ENCODE measurements at places on chromosomes 4 and X.

DNA sequence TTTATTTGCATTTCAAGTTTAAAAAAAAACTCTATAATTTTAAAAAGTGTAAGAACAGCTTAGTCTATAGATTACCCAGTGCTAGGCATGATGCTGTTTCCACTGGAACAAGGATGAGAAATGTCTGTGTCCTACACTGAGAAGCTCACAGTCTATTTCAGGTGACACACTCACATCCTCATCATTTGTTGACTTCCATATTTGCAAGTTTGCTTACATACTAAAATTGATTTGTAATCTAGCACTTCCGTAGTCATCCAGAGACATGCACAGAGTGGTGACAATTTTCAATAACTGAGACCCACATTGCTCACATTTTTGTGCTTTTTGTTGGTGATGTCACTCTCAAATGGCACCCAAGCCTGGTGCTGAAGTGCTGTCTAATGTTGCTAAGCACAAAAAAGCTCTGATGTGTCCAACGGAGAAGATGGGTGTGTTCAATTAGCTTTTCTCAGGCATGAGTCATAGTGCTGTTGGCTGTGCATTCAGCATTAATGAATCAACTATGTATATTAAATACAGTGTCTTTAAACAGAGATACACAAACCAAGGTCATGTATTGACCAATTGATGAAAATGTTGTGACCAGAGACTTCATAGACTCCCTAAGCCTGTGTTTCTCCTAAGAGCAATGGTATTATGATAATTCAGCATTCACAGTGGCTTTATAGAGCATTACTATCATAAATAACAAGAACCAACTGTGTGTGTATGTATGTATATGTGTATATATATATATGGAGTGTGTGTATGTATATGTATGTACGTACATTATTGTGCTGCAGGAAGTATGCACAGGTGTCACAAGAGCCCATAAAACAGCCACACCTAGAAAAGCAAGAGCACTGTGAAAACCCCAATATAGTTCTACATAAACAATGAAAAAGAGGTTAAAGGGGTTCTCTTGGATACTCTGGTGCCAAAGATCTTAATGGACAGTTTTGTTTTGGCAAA lies 31.2 kb upstream of the VCX3B start:
- DNase-seq: no peak

DNA sequence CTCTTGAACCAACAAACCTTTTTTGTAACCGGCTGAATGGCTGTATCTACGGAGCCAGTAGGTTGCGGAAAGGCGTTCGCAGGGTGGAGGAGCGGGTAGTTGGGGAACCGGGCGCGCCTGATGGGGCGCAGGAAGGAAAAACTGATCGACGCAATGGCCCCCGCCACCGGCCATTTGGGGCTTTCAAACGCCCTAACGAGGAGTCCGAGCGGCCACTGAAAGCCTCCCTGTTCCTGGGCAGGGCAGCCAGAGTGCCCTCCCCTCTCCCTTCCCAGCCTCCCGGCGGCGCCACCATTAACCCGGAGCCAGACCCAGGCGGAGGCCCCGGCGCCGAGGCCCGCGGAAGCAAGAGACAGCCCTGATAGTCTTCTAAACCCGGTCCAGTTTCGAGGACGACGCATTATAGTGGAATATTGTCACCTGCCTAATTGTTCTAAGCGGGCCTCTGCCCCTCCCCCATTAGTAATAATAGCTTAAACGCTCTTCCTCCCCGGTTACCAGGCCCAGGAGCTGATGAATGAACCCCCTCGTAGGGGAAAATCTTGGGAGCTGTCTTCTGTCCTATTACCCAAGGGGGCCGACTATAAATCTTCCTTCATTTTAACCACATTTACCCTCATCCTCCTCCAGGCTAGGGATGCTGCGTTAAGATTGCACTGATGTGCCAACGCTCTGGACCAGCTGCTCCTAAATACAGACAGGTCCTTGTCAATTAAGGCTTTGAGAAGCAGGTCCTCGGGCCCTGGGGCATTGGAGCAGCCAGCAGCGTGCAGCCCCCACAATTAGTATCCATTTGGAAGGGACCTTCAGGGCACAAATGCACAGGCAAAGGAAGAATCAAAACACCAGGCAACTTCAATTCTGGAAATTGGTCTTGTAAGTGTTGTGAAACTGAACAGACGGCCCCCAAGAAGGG lies 61.6 kb upstream of the TMEM33 start:
- DNase-seq: no peak

DNA sequence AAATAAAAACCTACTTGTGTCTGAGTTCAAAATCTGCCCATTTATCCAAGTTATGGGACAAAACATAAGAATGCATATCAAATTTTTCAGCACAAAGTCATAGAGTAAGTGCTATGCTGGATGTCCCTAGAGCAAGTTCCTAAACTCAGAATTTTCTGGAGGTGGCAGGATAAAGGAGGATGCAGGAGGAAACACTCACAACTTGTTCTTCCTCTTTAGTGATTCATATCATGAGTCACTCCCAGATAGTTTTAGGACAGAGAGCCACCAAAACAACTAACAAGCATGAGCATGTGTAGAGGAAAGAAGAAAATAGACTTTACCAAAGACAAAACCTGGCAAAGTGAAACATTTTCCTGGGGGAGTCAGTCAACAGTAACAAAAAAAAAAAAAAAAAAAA lies 302.7 kb downstream of the KCTD8 start:
- DNase-seq: peak; percentile 28

- peak; percentile 10 for DNase-seq
Observed at GRCh38 chr4:137375111-137375850, 157.0 kb downstream of the PCDH18 start.

DNA sequence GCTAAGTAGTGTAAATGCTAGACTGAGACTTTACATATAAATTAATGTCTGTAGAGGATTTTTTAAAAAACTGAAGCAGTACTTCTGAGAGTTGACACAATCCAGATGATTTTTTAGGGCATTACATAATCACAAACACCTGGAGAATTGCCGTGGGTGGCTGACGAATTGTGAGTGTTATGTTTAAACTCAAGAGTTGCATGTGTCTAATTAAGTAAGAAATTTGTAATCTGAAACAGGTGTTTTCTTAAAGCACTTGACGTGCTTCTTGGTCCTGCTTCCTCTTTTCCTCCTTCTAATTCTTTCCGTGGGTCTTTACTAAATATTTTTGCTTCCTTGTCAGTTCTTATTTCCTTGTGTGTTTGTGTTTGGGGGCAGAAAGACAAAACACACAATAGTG lies 27.8 kb downstream of the PIR start:
- peak; percentile 43 for DNase-seq

GRCh38 chr4:101135371-101136010 lies 211.8 kb downstream of the PPP3CA start:
- no peak for DNase-seq

- no peak for DNase-seq
Observed at GRCh38 chr4:55386073-55386472, 9.7 kb upstream of the TMEM165 start.

- no peak for DNase-seq
Observed at GRCh38 chr4:15118292-15118691, 116.0 kb downstream of the CPEB2 start.

DNA sequence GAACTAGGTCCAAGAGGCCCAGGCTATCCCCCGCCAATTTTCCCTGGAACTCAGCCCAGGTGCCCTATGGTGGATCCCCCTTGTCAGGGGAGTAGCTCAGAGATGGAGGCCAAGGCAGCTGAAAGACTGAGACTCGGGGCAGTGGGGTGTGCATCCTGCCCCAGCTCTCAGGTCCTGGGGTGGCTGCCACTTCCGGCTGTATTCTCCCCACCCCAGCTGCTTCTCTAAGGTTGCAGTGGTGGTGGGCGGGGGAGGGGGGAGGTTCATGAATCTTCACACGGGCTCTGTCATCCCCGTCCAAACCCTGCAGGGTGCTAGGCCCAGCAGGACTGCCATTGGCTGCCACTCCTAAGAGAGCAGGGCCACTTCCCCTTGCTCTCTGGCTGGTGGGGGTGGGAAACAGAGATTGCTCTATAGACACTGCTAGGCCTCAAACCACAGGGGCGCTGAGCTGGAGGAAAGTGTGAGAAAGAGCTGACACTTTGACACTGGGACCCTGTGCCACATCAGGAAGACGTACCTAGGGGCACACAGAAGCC lies 1.5 kb downstream of the SASH3 start:
- DNase-seq: no peak

- no peak for DNase-seq
Observed at GRCh38 chr4:158895797-158896576, 127.2 kb downstream of the FNIP2 start.

- DNase-seq: peak; percentile 1
Observed at GRCh38 chr4:127782275-127783025, at the start of gene HSPA4L. Gene HSPA4L, plus strand, starts transcription at chr4:127782322. Its CDS starts 229 bp downstream, at chr4:127782551.

- DNase-seq: peak; percentile 74
Observed at GRCh38 chr4:169397762-169398161, 127.0 kb upstream of the SH3RF1 start.

DNA sequence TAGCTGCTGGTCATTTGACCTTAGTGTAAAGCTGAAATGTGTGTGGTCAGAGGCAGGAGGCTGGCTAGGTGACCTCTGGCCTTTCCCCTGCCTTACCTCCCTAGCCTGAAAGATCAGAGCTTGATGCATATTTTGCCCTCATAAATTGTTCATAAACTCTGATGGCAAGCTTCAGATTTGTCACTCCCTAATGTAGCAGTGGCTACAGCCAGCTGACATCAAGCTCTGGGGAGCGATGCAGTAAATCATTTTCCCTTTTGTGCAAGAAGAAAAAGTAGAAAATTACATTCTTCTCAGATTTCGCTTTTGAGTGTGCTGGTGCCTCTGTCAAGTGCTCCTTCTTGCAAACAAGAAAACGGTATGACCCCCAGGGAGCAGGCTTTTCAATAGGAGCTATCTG lies 87.7 kb upstream of the MAGEA4 start:
- DNase-seq: no peak

DNA sequence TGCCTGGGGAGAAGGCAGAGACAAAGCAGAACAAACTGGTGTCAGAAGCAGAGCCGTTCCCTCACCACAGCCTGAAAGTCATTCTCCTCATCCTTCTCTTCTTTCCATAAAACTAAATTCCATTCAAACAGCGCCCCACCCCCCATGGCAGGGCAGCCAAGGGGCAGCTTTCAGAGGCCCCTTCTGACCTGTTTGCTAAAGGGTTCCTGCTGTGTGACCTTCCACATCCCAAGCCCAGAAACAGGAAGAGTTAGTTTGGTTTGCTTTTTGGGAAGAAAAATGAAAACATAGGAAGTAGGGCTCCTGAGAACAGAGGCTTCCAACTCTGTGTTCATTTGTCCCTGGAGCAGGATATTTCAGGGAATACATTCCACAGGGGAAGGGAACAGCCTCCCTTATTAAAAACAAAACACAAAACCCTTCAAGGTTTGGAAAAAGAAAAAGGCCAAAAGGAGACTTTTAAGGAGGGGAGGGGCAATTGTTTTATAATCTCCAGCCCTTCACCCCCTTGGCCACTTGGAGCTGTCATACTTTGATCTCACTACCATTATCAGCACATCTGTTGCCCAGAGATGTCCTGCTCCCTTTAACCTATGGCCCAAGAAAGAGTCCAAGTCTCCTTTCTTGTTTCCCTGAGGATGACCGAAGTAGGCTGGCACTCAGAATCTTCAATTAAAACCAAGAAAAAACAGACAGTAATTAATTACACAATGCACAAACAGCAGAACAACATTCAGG lies 25.3 kb downstream of the STARD8 start:
- no peak for DNase-seq

Data from fibroblast of upper back skin (primary cell).